ENCODE measurements at places on chromosomes 6 and 20.
A peak's percentile ranks its signal among the peaks of the same experiment; 100 is the strongest.

DNA sequence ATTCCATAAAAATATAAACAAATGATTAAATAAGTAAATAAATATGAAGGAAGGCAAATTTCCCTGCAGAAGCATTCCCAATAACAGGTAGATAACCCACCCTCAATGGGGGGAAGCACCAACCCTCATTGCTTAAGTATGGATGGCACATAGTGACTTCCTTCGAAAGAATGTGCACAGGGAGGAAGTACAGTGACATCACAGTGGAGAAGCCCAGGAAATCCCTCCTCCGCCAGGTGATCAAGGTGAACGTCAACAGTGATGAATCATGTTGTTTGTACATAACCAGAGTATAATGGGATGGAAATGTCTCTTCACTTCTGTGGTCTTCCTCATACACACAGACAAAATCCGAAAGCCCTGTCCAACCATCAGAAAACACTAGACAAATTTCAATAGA lies 267.9 kb downstream of the THBS2 start:
- no peak for DNase-seq

GRCh38 chr6:154594496-154595198 lies 84.2 kb upstream of the CNKSR3 start:
- DNase-seq = no peak

DNA sequence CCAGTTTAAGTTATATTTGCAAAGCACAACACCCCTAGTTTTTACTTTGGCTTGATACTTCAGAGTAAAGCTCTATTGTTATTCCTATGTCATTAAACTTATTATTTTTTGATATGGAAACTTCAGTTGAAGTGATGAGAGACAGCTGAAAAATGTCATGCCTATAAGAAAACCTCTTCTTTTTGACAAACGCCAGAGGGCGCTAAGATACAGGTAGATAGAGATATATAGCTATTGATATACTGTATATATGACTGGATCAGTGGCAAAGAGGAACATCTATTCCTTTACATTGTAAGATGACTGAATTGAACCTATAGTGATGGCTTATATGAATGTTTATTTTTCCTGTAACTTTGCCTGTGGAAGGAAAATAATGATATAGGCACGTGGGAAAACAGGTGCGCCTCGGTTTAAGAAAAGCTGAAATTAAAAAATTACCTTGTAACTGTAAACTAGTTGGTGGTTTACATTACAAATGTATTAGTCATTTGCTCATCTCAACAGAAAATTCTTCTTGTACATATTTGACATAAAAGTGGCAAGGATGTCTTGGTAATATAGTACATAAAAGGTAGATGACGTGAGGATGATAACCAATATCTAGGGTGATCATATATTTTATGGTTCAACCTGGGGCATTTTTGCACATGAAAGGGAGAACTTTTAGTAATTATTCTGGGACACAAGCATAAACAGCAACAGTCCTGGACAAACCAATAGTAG lies 74.1 kb downstream of the LAMA4 start:
- peak; percentile 63 for DNase-seq

DNA sequence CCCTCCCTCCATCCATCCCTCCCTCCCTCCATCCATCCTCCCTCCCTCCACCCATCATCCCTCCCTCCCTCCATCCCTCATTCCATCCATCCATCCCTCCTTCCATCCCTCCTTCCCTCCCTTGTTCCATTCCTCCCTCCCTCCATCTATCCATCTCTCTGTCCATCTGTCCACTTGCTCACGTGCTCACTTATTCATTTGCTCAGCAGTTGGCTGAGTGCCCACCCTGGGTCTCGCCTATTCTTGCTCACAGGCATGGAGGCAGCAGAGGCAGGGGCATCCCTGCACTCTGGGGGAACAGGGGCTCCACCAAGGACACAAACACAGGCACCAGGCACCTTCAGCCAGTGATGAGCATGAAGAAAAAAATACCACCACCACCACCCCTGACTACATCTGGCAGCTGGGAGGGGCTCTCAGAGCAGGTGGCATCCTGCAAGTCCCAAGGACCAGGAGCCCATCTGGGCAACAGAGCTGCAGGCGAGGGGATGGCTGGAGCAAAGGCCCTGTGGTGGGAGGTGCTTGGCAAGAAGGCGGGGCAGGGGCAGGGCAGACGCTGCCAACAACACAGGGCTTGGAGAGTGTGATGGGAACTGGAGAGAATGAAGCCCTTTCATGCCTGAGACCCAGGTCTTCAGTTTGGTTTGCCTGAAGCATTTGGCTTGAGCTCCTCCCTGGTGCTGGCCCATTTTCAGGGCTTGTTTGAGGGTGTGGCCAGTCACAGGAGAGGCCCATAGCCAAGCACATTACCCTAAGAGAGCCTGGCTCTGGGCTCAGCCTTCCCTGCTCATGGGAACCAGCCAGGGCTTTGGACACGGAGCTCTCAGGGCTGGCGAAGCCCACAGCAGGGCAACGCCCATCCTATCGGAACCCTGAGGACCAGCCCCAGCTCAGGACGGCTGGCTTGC lies 40.2 kb upstream of the MRGBP start:
- DNase-seq = no peak

GRCh38 chr6:156645097-156645496 lies 132.1 kb upstream of the ARID1B start:
- no peak for DNase-seq

GRCh38 chr6:78952362-78952761 lies 85.0 kb downstream of the IRAK1BP1 start:
- DNase-seq = no peak

GRCh38 chr6:16129623-16130401 lies 926 bp downstream of the MYLIP start:
- peak; percentile 32 for DNase-seq

GRCh38 chr6:83872386-83873118 lies 13.1 kb downstream of the CYB5R4 start:
- no peak for DNase-seq

DNA sequence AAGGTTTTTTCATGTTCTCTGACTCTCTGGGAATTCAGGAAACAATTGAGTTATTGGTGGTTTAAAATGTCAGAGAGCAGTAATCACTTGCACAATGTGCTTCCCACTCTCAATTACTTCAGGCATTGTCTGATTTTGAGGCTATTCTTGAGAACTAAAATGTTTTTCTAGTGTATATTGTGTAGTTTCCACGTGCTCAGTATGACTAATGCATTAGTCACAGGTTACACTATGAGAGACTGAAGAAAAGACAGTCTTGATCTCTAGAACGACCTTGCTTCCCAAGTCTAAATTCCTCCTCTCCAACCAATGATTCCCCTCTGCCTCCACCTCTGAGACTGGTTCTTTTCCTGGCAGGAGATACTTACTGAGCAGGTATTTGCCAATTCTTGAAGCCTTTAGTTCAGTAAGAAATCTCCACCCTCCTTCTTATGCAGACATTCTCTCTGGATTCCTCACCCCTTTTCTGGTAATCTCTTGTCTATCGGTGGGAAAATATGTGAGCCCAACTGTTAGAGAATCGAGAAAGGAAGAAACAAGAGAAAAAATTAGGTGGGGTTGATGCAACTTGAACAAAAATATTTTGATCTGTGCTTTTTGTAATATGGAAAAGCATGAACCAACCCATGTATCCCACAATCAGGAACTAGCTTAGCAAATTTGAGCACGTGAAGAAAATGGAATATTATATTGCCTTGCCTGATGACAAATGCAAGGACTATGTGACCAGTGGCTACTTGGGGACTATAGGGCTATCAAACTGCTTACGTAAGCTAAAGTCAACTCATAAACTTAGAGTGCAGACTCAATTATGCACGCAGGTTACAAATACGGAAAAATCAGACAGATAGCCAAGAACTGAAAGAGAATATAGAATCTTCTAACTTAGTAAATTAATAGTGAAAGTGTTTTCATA lies 61.1 kb upstream of the SLC22A16 start:
- no peak for DNase-seq
